ENCODE measurements at places on chromosomes 4 and X.

DNA sequence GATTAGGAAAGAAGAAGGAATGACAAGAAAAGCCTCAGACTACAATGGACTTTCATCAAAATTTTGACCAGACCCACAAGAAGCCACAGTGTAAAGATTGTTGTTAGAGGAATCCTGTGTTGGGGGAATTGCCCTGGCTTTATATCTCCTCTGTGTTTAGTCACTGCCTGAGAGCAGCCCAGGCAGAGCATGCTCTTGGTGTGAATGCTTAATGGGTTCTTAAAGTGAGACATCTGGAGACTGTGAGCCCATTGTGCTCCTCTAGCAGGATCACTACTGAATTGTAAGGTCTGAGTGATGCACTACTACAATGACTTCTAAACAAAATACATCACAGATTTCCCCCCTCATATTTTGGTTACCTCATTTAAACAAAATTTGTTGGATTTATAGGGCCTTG is 1860.5 kb upstream of the ADGRL3 start:
- no peak for DNase-seq

DNA sequence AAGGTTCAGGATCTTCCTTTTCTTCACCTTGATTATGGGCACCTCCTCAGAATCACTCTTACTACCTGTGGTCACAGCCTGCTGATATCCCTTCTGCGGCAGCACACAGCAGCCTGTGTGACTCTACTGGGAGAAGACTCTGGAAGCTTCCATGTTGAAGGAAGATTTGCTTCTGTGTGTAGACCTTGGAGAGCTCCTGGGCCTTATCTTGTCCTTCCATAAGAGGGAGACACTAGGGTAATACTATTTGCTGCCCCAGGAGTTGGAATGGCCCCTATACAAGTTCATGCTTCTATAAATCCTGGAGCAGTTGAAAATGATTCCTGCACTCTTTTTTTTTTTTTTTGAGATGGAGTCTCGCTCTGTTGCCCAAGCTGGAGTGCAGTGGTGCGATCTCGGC is 10.2 kb upstream of the SUPT20HL1 start:
- DNase-seq: no peak

GRCh38 chr4:5933996-5934831 is 41.3 kb upstream of the CRMP1 start:
- no peak for DNase-seq

DNA sequence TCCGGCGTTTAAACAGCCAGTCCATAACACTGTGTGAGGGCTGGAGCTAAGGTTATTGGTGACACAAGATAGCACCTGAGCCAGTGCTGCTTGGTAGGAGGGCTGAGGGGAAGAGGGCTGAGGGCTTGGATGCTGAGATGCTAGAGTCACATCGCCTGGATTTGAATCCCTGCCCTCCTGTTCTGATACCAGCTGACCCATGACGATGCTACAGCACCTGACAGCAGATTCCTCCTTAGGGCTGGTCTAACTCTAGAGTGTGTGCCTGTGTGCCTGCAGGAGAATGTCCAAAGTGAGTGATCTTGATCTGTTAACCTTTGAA is 102.5 kb downstream of the PTTG2 start:
- DNase-seq: no peak

GRCh38 chr4:56215901-56216300 is 171.4 kb downstream of the AASDH start:
- peak; percentile 5 for DNase-seq
